ENCODE measurements at places on chromosomes 7 and 10.

GRCh38 chr7:22194658-22195273, 162.2 kb downstream of the RAPGEF5 start:
- no peak for DNase-seq

GRCh38 chr7:124032369-124033094, at the start of gene TMEM229A:
Gene TMEM229A (minus strand): TSS chr7:124033067. CDS start chr7:124033003, 64 bp downstream.
- peak; percentile 86 for DNase-seq

DNA sequence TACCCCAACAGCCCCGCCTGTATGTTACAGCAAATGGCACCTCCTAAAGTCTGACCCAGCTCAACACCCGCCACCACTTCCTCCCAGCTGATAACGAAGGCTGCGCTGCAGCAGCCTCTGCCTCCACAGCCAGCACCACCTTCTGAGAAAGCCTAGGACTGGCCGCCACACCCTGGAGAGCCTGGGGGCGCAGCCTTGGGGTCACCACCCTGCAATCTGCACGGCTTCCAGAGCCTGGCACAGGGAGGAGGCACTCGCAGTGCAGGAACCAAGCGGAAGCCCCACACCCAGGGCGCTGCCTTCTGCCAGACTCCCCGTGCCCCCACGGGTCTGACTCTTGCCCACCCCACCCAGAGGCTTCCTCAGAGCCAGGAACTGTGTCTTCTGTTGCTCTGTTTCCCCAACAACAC, 112.5 kb downstream of the MAD1L1 start:
- DNase-seq: no peak

GRCh38 chr7:136326045-136326609, 349.0 kb upstream of the MTPN start:
- peak; percentile 24 for DNase-seq

GRCh38 chr10:130511766-130512165, 375.6 kb downstream of the GLRX3 start:
- DNase-seq: no peak

All from NCI-H1417 (cell line).